Activated CD4-positive, alpha-beta T cell treated with anti-CD3 and anti-CD28 coated beads for 1 hour (primary cell): ENCODE measurements at places on chromosomes 4 and X.

- no peak for DNase-seq
These were observed at the start of gene CXCL5 for GRCh38 chr4:73998040-73999011. CXCL5 (minus strand) TSS chr4:73998677; CDS start chr4:73998581, 96 bp downstream.

DNA sequence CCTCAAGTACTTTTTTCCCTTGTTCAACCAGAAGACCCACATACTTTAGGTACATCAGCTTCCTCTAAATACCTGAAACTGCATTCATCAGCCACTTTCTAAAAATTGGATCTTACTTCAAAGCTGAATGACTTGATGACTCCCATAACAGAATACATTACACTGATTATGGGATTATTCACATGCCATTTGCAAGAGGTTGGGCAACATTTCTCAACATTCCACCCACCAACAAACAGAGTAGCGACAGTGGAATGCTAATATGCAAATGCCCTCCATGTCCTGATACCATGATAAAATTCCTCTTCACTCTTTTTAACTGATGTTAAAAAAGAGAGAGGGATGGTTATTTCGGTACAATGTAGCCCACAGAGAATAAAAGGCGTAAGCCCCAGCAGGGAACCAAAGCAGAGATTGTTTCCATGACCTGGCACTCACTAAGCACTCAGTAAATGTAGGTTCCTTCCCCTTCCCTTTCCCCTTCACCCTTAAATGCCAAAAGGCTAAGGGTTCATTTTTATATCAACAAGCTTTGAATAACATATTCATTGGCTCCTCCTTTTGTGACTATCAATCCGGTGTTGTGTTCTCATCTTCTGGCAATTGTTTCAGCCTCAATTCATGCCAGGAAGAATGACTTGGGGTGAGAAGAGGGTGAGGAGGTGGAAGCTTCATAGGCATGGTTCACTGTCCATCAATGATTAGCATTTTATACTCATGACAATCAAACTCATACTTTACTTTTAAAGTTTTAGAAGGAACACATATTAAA, 317.2 kb downstream of the DHX15 start:
- DNase-seq, result no peak

DNA sequence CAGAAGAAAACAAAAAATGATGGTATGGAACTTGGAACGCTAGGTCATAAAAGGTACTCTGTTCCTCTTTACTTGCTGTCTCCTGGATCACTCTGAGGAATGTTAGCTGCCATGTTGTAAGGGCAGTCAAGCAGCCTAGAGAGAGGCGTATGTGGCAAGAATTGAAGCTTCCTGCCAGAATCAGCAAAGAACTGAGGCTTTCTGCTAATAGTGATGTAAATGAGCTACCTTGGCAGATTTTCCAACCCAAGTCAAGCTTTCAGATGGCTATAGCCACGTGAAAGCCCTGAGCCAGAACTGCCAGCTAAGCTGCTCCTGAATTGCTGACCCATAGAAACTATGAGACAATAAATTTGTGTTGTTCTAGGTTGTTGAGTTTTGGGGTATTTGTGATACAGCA, 38.7 kb downstream of the AASDH start:
- DNase-seq, result no peak

DNA sequence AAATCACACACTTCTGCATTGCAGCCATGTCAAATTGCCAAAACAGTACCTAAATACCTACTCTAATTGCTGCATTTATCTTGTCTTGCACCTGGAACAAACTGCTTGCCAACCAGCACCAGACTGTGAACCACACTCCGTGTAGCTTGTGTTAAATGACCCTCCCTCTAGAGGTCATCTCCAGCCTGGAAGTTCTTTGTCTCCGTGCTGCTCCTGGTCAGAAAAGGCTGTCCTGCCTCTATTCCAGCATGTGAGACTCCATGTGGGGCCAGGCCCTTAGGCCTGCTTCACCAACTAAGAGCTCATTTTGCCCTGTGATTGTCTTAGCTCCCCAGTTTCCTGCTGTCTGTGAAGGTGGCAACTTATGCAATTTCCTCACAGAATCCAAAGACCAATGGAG, 28.3 kb downstream of the CNGA2 start:
- no peak for DNase-seq

GRCh38 chrX:14712096-14712495, 160.8 kb downstream of the FANCB start:
- DNase-seq, result no peak

GRCh38 chrX:53357799-53358530, 64.5 kb downstream of the SMC1A start:
- no peak for DNase-seq

GRCh38 chr4:69828828-69829227, 31.1 kb downstream of the SULT1E1 start:
- no peak for DNase-seq

DNA sequence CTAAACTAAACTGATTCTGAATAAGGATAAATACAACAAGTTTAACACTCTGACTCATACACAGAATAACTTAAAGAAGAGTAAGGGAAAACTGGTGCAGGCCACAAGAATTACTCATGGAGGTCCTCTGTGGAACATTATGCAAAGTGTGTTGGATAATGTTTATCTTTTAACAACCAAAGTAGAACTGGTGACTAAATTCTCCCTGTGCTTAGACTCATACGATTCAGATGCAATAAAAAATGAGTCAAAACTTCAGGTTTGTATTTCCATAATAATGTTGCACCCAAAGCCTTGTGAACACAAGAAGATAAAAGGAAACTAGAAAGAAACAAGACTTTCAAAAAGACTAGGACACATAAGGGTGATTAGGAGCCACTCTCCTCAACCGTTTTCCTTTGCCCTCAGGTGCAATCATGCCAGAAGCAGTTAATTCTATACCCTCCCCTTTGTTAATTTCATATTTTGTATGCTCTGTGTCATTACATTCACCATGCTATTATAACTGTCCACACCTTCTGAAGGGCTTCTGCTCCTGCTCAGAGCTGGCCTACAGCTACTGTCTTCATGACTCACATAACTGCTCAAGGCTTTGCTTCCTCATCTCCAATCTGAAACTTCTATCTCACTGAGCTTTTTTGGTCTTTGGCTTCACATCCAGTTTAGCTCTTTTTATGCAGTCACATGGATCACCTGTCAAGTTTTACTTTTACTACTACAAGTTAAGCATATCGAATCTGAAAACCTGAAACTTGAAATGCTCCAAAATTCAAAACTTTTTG, 60.2 kb downstream of the KCNIP4 start:
- no peak for DNase-seq

DNA sequence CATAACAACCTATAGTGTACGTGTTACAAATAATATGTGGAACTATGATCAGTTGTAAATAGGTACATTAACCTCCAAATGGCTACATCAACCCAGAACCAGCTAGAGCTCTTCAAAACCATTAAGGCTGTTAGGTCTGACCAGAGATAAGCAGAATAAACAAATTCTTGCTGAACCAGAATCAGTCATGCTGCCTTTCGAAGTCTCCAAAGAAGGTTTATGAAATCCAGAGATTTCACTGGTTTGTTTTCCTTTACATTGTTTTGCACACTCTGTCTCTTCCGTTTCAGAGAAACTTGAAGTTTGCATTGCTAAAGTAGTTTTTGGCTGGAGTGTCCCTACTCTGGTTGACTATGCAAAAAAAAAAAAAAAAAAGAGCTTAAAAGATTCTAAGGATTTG, 177.3 kb upstream of the SLIT2 start:
- no peak for DNase-seq

DNA sequence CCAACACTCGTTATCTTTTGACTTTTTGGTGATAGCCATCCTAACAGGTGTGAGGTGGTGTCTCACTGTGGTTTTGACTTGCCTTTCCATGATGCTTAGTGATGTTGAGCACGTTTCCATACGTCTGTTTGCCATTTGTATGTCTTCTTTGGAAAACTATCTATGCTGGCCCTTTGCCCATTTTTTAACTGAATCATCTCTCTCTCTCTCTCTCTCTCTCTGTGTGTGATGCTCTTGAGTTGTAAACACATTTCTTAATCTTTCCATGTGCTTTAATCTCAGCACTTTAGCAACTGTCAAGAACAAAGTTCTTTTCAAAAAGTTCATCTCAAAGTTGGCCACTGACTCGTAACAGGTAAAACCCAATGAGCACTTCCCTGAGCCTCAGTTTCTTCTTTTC, 10.5 kb downstream of the SORBS2 start:
- DNase-seq, result no peak
